ENCODE measurements at places on chromosomes 7 and 10. TPM values are rescaled to one million over a fixed set of nuclear protein-coding genes. Genes with fewer than 3 reads are reported as not detected.

OR6B1 gene
- not detected for total RNA-seq

DIP2C gene
- total RNA-seq: 0.26 TPM

NFE2L3 gene
- 20.1 TPM for total RNA-seq

SFTPD gene
- total RNA-seq: not detected

ABCC2 gene
- total RNA-seq: 0.85 TPM

CYP2C18 gene
- not detected for total RNA-seq

CDC14C gene
- not detected for total RNA-seq

GRCh38 chr10:22250897-22251660, 33.3 kb upstream of the EBLN1 start:
- no peak for DNase-seq
- H3K27me3 ChIP-seq: peaks cover 21% of the 10 kb centered on the region
- H3K4me3 ChIP-seq: peak overlapping the region; percentile 96
- peak overlapping the region; percentile 98 for H3K27ac ChIP-seq
- H3K4me1 ChIP-seq: peaks cover 29% of the 10 kb centered on the region
- H3K36me3 ChIP-seq: peaks cover 4% of the 10 kb centered on the region

DNA sequence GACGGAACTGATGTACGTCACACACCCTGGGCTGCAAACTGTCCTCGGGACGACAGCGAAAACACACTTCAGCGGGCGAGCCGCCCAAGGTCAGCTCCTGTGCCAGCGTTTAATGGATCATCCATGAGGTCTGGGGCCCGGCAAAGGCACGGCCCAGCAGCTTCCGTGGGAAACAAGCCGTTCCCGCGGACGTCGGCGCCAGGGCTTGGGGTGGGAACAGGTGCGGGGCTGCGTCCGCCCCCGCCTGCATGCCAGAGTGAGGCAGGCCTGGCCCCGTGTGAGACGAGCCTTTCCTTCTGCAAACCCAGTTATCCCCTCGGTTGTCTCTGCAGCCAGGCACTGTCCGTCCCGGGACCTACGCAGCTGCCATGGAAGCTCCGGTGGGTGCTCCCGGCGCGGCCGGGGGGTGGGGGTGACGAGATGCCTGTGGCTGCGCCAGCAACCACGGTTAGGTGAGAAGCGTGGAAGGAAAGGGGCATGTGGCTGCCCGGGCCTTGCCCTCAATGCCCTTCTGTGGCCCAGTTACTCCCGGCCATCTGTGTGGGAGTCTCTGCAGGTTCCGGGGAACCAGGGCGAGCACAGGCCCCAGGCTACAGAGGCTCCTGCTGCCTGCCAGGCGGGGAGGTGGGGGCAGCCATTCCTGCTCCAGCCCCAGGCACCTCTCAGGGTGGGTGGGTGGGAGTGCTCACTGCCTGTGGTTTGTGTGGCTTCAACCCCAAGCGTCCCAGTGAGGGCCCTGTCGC, 42.2 kb upstream of the PDGFA start:
- no peaks in the 10 kb centered on the region for H3K4me1 ChIP-seq
- no peaks in the 10 kb centered on the region for H3K27me3 ChIP-seq
- DNase-seq: no peak
- H3K36me3 ChIP-seq: peaks cover 3% of the 10 kb centered on the region

DNA sequence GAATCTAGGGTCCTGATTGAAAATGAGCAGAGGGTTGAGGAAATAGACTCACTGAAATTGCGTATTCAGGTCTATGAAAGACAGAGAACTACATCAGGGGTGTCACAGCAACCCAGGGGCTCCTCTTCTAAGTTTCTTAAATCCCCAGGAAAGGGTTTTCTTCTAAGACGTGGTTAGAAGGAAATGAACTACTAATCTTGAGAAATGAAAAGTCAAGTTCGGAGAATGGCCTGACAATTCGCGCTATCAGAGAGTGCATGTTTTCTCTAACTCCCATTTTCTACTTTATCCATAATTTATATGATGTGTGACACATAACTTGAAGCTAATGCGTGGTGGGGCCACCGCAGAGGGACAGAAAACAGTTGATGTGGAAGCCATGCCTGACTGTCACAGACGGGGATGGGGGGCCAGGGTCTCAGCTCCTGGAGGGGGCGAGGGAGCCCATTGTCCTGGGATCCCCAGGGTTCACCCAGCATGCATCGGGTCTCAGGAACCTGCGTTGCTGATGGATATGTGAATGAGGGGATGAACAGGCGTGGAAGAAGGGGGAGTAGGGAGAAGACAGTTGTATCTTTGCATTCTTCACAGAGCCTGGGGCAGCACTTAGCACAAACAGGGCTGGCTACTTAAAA, 86.3 kb downstream of the PTPRE start:
- peaks cover 24% of the 10 kb centered on the region for H3K27me3 ChIP-seq
- H3K36me3 ChIP-seq: no peaks in the 10 kb centered on the region
- H3K4me3 ChIP-seq: no peak overlapping the region

- no peak overlapping the region for H3K27ac ChIP-seq
- no peaks in the 10 kb centered on the region for H3K27me3 ChIP-seq
- DNase-seq: no peak
Measured at GRCh38 chr7:55507743-55508142, 64.6 kb downstream of the VOPP1 start.

GRCh38 chr10:43980313-43980712, 331.6 kb upstream of the ZNF32 start:
- no peaks in the 10 kb centered on the region for H3K36me3 ChIP-seq
- no peaks in the 10 kb centered on the region for H3K27me3 ChIP-seq
- H3K4me1 ChIP-seq: peaks cover 6% of the 10 kb centered on the region
- H3K27ac ChIP-seq: no peak overlapping the region
- H3K4me3 ChIP-seq: no peak overlapping the region

GRCh38 chr10:13224210-13224995, 9.8 kb downstream of the UCMA start:
- no peak overlapping the region for H3K4me3 ChIP-seq
- H3K4me1 ChIP-seq: peaks cover 10% of the 10 kb centered on the region
- no peaks in the 10 kb centered on the region for H3K36me3 ChIP-seq
- no peak for DNase-seq
- no peak overlapping the region for H3K27ac ChIP-seq

- H3K4me3 ChIP-seq: no peak overlapping the region
- DNase-seq: no peak
- peaks cover 3% of the 10 kb centered on the region for H3K27me3 ChIP-seq
- no peaks in the 10 kb centered on the region for H3K4me1 ChIP-seq
Measured at GRCh38 chr10:88500656-88501055, 82.5 kb downstream of the RNLS start.

- DNase-seq: no peak
- H3K4me1 ChIP-seq: peaks cover 18% of the 10 kb centered on the region
- H3K4me3 ChIP-seq: no peak overlapping the region
Measured at GRCh38 chr10:93458821-93459257, 23.3 kb downstream of the MYOF start.

GRCh38 chr7:69599955-69600709, 1.9 kb downstream of the AUTS2 start:
- H3K27ac ChIP-seq: no peak overlapping the region
- peaks cover 42% of the 10 kb centered on the region for H3K27me3 ChIP-seq
- peaks cover 1% of the 10 kb centered on the region for H3K36me3 ChIP-seq
- H3K4me3 ChIP-seq: no peak overlapping the region

- H3K27me3 ChIP-seq: peaks cover 2% of the 10 kb centered on the region
- no peak for DNase-seq
Measured at GRCh38 chr10:90984898-90985297, 64.0 kb upstream of the ANKRD1 start.

DNA sequence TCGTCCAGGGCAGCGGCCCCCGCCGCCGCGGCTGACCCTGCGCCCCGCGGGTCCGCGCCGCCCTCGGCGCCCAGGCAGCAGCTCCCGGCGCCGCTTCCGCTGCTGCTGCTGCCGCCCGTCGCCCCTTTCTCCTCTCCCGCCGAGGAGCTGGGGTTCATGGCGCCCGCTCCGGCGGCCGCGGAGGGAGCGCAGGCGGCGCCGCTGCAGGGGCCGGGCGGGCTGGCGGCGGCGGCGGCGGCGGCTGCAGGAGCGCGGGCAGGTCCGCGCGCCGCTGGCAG, 286 bp downstream of the DGKI start:
- H3K4me3 ChIP-seq: no peak overlapping the region
- peaks cover 83% of the 10 kb centered on the region for H3K27me3 ChIP-seq
- H3K36me3 ChIP-seq: no peaks in the 10 kb centered on the region
- H3K4me1 ChIP-seq: peaks cover 7% of the 10 kb centered on the region
- DNase-seq: no peak

DNA sequence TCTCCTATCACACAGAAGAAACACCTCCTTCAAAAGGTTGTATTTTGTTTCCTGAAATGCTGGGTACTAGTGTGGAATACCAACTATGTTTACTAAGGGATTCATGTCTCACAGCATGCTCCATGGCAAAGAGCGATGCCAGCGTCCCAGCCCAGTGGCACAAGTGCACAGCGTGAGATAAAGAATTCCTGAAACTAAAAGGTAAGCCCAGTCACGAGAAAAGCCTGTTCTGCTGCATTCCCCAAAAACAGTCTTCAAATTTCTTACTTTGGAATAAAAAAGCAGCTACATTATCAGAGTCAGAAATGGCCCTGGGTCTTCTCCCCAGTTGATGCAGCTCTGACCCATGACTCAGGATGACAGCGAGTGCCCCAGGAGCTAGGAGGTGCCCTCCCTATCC, 53.1 kb upstream of the DDC start:
- H3K27me3 ChIP-seq: peaks cover 37% of the 10 kb centered on the region
- H3K4me3 ChIP-seq: no peak overlapping the region
- peaks cover 14% of the 10 kb centered on the region for H3K4me1 ChIP-seq
- H3K36me3 ChIP-seq: no peaks in the 10 kb centered on the region
- no peak for DNase-seq

- no peak overlapping the region for H3K4me3 ChIP-seq
- H3K4me1 ChIP-seq: no peaks in the 10 kb centered on the region
- DNase-seq: no peak
- no peaks in the 10 kb centered on the region for H3K36me3 ChIP-seq
Measured at GRCh38 chr10:107379601-107380000, 215.1 kb upstream of the SORCS1 start.

DNA sequence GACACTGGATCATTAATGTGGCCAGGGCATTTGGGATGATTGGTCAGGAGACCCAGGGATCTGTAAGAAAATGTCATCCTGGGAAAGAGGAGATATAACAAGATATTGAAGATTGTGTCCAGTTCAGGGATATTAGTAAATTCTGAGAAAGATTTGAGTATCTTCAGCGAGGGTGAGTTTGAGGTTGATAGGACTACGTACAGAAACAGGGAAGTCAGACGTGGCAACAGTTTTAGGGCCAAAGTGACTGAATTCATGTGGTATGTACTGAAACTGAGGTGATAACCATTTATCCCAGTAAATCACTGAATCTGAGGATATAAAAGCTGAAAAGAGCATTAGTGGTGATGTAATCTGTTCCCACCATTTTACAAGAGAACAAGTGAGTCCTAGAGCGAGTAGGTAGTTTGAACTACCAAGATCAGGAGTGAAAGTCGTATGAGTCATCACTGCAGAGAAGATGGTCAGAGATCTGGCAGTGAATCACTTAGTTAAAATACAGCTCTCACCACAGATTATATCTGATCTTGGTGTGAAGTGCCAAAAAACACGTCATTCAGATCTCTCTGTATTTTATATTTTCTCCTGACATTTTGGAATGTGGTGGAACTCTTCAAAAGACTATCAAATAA, 220.5 kb downstream of the CDK14 start:
- no peaks in the 10 kb centered on the region for H3K27me3 ChIP-seq
- H3K4me3 ChIP-seq: no peak overlapping the region
- H3K27ac ChIP-seq: no peak overlapping the region
- H3K4me1 ChIP-seq: peaks cover 5% of the 10 kb centered on the region

All from activated CD8-positive, alpha-beta memory T cell treated with anti-CD3 and anti-CD28 coated beads, Interleukin-2, amount 10 ng/mL, durations not matched to agents 7 days and 5 days (primary cell).